ENCODE measurements at places on chromosomes 6 and 20. TPM values are rescaled to one million over a fixed set of nuclear protein-coding genes. Genes with fewer than 3 reads are reported as not detected.

- peaks cover 12% of the 10 kb centered on the region for H3K36me3 ChIP-seq
- DNase-seq, result no peak
- no peaks in the 10 kb centered on the region for H3K27me3 ChIP-seq
- H3K4me1 ChIP-seq, result no peaks in the 10 kb centered on the region
- no peak overlapping the region for H3K4me3 ChIP-seq
Observed at GRCh38 chr6:137893726-137894125, 26.7 kb downstream of the TNFAIP3 start.

- H3K36me3 ChIP-seq, result no peaks in the 10 kb centered on the region
- DNase-seq, result no peak
- H3K27me3 ChIP-seq, result no peaks in the 10 kb centered on the region
- H3K27ac ChIP-seq, result no peak overlapping the region
- no peak overlapping the region for H3K4me3 ChIP-seq
Observed at GRCh38 chr20:22429175-22430153, 154.9 kb downstream of the FOXA2 start.

GRCh38 chr6:47414423-47415167 lies 63.0 kb upstream of the CD2AP start:
- H3K4me3 ChIP-seq, result peak overlapping the region; percentile 73
- peaks cover 20% of the 10 kb centered on the region for H3K4me1 ChIP-seq
- peak overlapping the region; percentile 75 for H3K27ac ChIP-seq
- H3K36me3 ChIP-seq, result peaks cover 5% of the 10 kb centered on the region
- H3K27me3 ChIP-seq, result peaks cover 25% of the 10 kb centered on the region

GRCh38 chr20:6924681-6925080 lies 157.2 kb downstream of the BMP2 start:
- no peak overlapping the region for H3K4me3 ChIP-seq
- H3K27me3 ChIP-seq, result no peaks in the 10 kb centered on the region
- H3K27ac ChIP-seq, result no peak overlapping the region
- H3K36me3 ChIP-seq, result no peaks in the 10 kb centered on the region
- DNase-seq, result no peak
- H3K4me1 ChIP-seq, result no peaks in the 10 kb centered on the region

DNA sequence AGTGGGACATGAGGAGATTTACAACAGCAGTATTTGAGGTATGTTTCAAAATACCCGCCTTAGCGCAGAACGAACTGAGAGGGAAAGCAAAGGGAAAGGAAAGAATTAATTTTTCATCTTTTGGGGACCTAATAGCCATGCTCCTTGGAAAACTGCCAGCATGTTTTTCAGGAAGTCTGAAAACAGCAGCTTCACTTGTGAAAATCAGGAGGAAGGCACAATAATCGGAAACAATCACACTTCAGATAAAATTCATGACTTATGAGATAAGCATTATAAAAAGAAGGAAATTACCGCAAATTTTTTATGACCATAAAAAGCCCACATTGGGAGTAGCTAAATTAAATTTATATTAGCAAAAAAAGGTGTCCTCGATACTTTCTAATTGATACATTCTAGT lies 541.1 kb downstream of the HAO1 start:
- DNase-seq, result no peak
- H3K4me3 ChIP-seq, result no peak overlapping the region
- H3K27ac ChIP-seq, result no peak overlapping the region

DNA sequence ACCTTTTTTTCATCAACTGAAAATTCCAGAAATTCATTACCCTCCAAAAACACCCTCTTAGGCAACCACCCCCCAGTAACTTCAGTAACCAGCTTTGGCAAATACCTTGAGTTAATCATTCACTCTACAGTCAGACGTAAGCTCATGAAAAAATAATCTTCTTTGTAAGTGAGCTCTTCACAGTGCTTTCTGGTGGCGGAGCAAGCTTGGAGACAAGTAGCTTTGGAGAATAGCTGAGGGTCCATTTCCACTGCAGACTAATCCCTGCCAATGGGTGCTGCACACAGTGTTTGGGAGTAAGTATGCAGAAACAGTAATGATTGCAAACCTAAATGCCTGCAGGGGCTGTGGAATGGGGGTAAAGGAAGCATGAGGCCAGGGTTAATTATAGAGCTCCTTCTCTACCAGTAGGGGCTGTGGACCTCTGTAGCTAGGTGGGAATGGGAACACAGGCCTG lies 56.8 kb upstream of the HINT3 start:
- DNase-seq, result no peak
- H3K27ac ChIP-seq, result no peak overlapping the region
- peaks cover 18% of the 10 kb centered on the region for H3K4me1 ChIP-seq
- no peak overlapping the region for H3K4me3 ChIP-seq

DNA sequence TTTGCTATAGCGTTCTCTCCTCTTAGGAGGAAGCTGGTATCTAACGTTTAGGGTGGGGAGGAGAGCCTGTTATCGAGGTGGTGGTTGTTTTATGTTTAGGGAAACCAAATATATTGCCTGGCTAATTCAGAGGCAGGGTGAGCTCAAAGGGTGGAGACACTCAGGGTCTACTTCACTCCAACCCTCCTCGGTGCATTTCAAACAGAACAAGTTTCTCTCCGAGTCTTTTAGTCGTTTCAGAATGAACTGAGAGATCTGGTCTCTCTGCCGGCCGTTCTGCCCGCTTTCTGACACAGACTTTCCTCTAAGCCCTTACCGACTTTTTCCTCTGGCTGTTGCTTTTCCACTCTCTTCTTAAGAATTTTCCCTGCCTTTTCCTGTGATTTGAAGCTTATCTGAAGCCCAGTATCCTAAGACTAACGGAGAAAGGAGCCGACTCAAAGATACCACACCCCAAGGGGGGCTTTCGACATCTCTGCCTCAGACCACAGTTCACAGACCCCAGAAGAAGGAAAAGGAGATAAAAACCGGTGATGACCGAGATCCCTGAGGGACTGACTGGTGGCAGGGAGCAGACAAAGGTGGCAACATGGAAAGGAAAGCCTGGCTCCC lies 865 bp downstream of the STK38 start:
- H3K36me3 ChIP-seq, result peaks cover 39% of the 10 kb centered on the region
- H3K4me3 ChIP-seq, result peak overlapping the region; percentile 96
- peaks cover 42% of the 10 kb centered on the region for H3K4me1 ChIP-seq
- DNase-seq, result peak; percentile 32

The PLCB1 gene
- 1.9 TPM for total RNA-seq

The PKIB gene
- 0.65 TPM for total RNA-seq

The TRIM40 gene
- not detected for total RNA-seq

The SCRT2 gene
- not detected for total RNA-seq

The ANKRD66 gene
- total RNA-seq, result not detected

The BANF2 gene
- not detected for total RNA-seq

The WFDC10B gene
- total RNA-seq, result not detected

The BPHL gene
- 9.2 TPM for total RNA-seq

The CD109 gene
- total RNA-seq, result 13.6 TPM

The ZNF318 gene
- total RNA-seq, result 16.2 TPM
